RCC 7860 (cell line): ENCODE measurements at places on chromosomes 5 and 9.
A peak's percentile ranks its signal among the peaks of the same experiment; 100 is the strongest.

DNA sequence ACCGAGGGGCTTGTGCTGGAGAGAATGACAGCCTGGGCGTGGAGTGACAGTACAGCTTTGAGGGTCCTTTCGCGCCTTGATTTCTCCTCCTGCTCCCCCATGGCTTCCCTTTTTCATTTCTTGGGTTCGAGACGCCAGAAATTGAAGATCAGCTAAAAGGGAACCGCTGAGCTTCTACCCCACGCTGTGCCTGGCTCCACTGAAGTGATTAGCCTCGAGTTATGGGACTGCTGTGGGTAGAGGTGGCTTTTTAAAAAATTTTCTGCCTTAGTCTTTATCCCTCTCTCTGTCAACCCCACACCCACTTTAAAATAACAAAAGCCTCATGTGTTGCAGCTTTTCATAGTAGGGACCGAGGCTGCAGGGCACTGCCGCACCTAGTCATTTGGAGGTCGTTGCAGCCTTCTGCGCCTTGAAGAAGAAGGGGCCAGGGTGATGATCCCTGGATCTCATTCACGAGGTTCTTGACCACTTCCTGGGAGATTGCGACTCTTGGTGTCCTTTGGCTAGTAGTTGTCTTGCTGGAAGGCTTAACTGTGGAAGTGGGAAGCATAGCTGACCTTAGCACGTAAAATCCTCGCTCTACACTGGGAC lies 603 bp downstream of the PPIP5K2 start:
- DNase-seq: peak; percentile 33

GRCh38 chr5:65086234-65086890 lies 317.6 kb downstream of the CWC27 start:
- DNase-seq: no peak

- DNase-seq: no peak
Measured at GRCh38 chr5:179906795-179907555, 722 bp downstream of the TBC1D9B start.

DNA sequence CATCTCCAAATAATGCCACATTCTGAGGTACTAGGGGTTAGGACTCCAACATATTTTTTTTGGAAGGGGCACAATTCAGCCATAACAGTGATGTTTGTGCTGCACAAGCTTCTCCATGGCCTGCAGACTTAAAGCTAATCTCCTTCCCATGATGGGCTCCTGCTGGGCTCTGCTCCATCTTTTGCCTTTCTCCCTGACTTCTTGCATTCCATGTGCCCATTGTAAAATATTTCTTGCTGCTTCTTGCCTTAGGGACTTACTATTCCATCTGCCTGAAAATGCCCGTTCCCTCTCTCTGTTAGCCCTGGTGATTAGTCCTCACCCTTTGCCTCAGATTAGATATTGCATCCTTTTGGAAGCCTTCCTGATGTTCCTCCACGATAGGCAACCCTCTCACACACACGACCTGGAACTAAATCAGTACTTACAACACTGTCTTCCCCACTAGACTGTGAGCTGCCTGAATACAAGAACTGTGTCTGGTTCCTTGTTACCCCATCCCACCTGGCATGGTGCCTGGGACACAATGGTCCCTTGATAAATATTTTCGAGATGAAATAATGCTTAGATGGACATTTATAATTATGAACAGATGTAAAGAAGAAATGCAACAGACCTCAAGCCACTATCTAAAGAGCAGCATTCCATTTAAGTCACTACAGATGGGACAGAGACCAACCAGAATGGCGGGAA lies 33.5 kb downstream of the OR1J1 start:
- DNase-seq: no peak

DNA sequence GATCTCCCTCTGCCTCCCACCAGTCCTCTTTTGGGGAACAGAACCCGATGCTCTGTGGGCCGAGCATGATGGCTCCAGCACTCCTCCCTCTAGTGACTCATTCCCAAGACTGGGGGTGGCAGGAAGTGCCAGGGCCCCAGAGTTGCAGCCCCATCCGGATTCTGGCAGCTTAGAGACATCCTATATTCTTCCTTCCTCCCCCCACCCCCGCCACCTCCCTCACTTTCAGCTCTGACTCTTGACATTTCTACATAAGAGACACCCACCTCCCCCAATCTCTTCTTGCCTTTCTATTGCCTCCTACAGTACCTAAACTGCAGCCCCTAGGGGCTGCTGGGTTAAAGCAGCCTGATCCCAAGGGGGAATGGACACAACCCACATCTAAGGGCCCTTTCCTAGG lies 47.1 kb upstream of the MATR3 start:
- DNase-seq: no peak

GRCh38 chr9:13548535-13548934 lies 269.0 kb upstream of the MPDZ start:
- no peak for DNase-seq

DNA sequence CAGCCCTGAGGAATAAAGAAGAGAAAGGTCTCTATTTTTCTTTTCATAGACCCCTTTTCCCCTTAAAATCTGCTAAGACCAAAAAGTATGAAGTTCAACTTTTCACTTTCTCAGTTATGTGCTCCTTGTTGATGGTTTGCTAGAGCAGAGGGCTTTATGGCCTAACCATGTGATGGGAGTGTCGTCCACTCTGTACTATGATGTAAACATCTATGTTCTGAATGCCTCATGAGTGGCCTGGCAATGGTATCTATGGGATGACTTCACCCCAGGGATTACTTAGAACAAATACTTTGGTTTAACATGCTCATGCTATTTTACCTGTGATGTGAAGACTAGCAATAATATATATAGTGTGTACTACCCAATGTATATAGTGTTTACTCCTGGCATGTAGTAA lies 43.7 kb upstream of the MIER3 start:
- DNase-seq: no peak

GRCh38 chr9:130660683-130661450 lies 3.5 kb upstream of the PRDM12 start:
- no peak for DNase-seq

- no peak for DNase-seq
Measured at GRCh38 chr5:139410993-139411828, 7.3 kb upstream of the SPATA24 start.

DNA sequence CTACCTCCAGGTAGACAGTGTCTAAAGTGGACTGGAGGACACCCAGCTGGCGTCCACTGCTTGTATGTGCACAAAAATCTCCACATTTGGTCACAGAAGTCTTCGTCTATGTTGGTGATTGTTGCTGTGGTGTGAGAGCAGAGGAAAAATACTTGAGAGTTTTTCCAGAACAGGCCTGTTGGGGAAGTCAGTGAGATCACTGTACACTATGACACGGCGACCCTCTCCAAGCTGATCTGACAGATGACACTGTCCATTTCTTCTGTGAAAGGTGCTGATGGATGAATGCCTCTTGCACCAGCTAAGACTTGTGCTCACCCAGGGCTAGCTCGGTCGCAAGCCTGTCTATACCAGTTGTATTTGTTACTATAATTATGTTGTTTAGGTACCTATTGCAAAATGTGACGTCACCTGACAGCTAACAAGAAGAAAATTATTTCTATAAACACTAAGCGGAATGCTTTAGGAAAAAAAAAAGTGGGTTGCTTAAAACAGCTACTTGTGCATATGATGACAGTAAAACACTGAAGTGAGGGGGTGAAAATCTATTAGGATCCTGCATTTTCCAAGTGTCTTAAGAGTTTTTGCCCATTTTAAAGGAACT lies 142.3 kb downstream of the ROR2 start:
- DNase-seq: no peak

DNA sequence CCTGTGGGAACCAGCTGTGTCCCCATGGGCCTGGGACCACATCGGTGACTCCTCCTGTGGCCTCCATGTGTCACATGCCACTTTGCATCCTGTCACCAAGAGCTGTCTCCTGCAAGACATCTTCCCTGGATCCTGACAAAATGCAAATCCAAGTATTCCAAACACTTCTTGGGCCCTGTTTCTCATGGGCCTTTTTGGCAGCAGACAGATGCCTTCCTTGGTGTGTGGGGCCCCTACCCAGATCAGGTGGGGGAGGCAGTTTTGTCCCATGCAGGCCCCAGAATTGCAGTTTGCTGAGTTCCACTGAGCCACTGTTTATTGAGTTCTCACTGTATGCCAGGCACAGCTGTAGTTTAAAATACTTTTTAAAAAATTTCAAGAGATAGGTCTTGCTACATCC lies 62.5 kb upstream of the GABRP start:
- DNase-seq: no peak

- DNase-seq: no peak
Measured at GRCh38 chr5:607541-608428, 4.4 kb upstream of the CEP72 start.

GRCh38 chr5:108617467-108618435 lies 129.9 kb upstream of the FER start:
- DNase-seq: no peak

DNA sequence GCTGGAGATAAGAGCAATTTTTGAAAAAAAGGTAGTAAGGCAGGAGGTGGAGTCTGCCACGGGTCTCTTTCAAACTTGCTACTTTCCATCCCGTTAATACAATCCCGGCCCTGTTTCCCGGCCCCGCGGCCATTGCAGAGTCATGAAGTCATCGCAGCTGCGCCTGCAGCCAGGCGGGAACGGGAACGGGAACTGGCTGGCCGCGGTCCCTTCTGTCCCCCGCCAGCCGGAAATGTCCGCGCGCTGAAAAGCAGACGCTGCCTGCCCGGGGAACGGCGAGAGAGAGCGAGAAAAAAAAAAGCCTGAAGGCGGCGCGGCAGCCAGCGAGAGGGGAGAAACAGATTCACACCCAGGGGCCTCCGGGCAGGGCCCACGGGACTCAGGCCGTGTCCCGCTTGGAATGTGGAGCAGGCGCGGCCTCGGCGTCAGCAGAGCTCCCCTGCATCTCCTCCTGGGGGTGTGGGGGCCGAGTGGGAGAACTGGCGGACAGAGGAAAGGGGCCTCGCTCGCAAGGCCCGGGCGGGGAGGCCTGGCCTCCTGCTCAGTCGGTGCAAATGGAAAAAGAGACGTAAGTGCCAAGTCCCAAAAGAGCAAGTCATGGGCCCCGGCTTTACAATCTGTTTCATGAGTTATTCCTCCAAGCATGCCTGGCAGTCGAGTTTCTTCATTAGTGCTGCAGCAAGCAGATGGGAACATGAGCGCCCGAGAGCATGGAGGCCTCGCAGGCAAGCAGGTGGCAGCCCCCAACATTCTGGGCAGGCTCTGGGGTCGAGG lies 201.2 kb upstream of the GAS1 start:
- DNase-seq: no peak

DNA sequence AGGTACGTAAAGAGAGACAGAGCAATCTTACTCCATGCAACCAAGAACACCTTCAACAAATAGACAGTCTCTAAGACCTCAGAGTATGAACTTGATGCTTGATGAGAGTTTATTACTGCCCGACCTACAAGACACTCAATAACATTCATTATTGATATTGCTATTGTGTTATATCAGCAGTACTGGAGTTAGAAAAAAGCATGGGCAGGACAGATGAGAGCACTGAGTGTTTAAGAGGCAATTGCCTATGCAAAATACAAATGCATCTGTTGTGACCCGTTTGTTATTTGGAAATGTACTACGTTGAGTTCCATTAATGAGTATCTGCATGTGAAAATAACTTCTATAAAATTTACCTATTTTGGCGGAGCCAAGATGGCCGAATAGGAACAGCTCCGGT lies 8.1 kb upstream of the MARCOL start:
- DNase-seq: no peak

DNA sequence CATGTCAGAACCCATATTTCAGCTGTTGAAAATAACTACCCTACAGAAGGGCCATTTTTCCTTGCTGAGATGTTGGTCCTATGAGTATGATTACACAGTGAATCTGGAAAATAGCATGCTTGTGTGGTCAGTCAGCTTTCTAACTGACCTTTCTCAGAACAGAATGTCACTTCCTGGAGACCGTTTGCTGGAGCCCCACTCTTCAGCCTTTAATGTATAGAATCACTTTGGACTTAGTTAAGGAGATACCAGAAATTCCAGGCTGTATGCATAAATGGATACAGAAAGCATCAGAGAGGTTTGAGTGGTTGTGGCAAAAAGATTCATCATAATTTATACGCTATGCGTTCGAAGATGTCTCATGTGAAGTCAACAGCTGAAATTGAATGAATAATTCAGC lies 488.1 kb downstream of the EBF1 start:
- no peak for DNase-seq

DNA sequence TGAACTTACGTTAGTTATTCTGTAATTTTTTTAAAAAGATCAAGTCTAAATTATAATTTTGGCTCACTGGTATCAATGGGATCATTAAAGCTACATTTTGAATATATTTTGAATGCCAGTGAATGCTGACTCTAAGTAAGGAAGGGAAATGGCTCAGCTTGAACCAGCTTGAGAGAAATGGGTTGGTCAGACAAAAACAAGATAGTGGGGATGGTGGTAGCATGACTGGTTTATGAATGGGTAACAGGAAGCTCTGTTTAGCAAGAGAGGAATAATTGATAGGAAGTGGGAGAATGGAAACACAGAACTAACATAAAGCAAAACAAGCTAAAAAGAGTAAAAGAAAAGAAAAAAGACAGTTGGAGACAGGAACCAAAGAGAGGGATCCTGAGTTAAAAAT lies 220.2 kb downstream of the ADAMTS6 start:
- DNase-seq: no peak

- no peak for DNase-seq
Measured at GRCh38 chr5:6733411-6734242, 20.4 kb downstream of the TENT4A start.

GRCh38 chr5:55904152-55904551 lies 53.0 kb downstream of the IL31RA start:
- DNase-seq: no peak

- no peak for DNase-seq
Measured at GRCh38 chr5:87246061-87246460, 21.6 kb upstream of the RASA1 start.

GRCh38 chr5:36277521-36278176 lies 24.1 kb downstream of the RANBP3L start:
- no peak for DNase-seq

- DNase-seq: peak; percentile 85
Measured at GRCh38 chr5:6704361-6704851, 8.8 kb upstream of the TENT4A start.

- no peak for DNase-seq
Measured at GRCh38 chr5:90434116-90434714, 24.7 kb upstream of the CETN3 start.

- no peak for DNase-seq
Measured at GRCh38 chr5:8729437-8729836, 816.4 kb downstream of the SEMA5A start.

DNA sequence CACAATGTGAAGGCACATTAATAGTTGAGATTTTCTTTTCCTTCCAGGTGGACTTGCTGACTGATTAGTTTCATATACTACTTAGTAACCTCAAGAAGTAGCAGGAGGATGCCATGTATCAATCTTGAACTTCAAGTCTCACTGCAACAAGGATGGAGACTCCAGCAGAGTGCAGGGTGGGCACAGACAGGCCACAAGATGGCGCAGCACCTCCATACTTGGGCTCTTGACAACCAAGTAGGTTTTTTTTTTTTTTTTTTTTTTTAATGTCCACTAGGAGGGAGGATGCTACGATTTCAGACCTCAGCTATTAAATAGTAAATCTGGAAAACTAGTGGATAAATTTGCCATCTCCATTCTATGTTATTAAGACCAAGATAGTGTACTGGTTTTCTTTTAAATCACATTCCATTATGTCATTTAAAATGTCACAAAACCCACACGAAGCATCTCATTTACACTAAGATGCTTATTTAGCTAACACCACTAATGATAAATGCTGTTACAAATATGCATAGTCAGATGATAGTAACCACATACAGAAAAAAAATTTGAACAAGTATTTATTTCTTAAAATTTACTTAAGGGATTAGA lies 58.6 kb downstream of the IL6ST start:
- peak; percentile 31 for DNase-seq

- no peak for DNase-seq
Measured at GRCh38 chr9:70802206-70802605, 319.2 kb downstream of the TRPM3 start.
